ENCODE measurements at places on chromosomes 5 and 9.

DNA sequence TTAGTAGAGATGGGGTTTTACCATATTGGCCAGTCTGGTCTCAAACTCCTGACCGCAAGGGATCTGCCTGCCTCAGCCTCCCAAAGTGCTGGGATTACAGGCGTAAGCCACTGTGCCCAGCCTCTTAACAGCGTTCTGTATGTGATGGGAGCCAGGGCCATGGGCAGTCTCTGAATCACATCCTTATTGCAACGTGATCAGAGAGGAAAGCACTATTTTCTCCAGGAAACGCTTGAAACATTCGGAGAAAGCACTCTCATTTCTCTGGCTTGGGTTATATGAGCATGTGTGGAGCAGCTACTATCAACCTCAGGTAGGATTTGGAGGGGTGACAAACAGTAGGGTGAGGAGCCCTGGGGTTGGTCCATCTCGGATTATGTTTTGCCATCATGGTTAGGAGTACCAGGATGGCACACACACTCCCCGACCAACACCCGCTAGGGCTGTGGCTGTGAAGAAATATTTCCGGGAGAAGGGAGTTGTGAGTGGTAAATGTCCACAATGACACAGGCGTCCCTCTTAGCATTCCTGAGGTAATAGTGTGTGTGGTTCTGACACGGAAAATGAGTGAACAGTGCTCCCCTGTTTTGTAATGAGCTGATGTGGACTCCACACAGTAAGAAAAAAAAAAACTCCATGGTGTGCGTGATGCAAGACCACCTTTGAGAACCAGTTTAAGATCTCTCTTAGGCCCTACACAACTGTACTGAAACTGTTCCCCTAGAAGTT lies 406.2 kb upstream of the ZNF608 start:
- no peak for DNase-seq

GRCh38 chr9:131587906-131588305 lies 42.6 kb downstream of the PRRT1B start:
- no peak for DNase-seq

DNA sequence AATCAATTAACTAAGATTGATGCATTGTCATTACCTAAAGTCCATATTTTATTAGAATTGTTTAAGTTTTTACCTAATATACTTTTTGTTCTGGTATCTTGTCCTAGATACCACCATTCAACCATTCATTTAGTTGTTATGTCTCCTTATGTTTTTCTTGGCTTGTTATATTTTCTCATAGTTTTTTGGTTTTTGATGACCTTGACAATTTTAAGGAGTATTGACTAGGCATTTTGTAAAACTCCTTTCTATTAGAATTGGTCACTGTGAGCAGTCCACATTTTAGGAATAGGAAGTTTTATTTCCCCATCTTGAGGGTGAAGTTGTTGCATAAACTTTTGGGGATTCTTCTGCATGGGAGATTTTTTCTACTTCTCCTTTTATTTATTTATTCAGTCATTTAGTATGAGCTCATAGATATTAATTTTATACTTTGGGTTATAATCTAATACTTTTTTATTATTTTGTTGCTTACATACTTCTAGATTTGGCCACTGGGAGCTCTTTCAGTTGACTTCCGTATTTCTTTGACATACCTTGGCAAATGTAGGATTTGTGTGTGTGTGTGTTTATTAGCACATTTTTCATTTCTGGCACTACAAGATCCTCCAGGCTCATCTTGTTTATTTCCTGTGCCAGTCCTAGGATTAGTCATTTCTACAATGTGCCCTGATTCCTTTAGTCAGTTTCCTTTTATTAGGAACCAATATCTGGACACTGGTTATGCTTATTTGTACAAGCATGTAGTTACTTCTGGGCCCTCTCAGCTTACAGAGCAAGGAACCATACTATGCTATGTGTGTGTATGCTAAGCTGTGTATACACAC lies 134.9 kb upstream of the CDKN2B start:
- DNase-seq = no peak

DNA sequence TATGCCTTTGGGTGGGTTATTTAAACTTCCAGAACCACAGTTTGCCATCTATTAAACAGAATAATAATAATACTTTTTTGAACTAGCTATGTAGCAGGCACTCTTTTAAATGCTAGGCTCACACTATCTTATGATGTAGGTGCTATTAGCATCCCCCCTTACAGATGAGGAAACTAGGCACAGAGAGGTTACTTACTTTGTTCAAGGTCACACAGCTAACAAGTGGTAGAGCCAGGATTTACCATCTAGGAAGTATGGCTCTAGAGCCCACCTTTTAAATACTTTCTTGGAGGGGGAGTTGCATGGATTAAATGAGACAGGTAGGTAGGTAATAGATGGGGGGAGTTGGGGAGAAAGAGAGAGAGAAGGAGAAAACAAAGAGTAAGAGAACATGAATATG lies 95.3 kb upstream of the NR3C1 start:
- DNase-seq = no peak

DNA sequence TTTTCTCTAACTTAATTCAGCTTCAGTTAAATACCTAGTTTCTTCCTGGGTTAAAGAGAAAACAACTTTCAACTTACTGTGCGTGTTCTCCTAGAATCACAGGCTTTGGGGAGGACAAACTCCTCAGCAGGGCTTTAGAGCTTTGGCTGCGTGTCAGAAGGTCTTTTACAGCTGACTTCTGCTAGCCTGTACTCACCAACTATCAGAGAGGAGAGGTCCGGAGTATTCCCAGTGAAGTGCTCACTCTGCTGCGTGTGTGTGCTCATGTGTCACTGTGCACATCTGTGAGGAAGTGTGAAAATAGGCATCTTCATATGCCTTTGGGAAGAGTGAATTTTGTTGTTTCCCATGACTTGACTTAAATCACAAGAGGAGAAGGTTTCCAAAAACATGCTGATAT lies 423.2 kb upstream of the SGCD start:
- DNase-seq = no peak

DNA sequence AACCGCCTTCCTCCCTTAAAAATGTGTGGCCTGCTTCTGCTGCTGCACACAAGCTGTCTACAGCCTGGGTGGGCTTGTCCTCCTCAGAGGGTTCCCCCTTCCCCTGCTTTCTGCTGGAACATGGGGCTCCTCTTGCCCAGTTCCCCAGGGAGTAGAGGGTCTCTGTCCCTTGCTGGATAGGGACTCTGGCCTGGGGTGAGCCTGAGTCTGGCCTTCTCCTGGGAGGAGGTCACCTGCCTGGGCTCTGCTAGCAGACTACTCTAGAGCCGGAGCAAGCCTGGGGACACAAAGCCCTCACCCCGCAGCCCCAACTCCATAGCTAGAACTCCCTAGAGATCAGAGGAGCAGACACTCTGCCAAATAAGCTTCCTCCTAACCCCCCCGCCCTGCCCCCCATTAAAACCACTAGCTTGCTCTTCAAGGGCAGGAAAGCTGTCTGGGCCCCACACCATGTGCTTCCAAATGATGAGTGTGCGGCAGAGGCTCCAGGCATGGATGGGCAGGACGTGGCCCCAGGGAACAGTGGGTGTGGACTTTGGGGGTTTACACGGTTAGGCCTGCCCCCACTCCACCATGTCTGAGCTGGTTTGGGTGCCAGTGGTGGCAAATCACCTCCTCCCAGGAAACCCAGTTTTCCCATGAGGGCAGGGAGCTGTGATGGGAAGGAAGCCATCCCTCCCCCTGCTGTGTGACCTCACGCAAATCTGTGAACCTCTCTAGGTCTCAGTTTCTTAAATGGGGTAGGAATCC lies 10.0 kb downstream of the TCF7 start:
- DNase-seq = peak; percentile 57

GRCh38 chr9:133476036-133476931 lies 2.6 kb downstream of the SLC2A6 start:
- DNase-seq = no peak

GRCh38 chr9:125784286-125785049 lies 37.3 kb downstream of the PBX3 start:
- no peak for DNase-seq

- DNase-seq = no peak
These were observed 36.9 kb downstream of the SPRY4 start for GRCh38 chr5:142287973-142288313.

DNA sequence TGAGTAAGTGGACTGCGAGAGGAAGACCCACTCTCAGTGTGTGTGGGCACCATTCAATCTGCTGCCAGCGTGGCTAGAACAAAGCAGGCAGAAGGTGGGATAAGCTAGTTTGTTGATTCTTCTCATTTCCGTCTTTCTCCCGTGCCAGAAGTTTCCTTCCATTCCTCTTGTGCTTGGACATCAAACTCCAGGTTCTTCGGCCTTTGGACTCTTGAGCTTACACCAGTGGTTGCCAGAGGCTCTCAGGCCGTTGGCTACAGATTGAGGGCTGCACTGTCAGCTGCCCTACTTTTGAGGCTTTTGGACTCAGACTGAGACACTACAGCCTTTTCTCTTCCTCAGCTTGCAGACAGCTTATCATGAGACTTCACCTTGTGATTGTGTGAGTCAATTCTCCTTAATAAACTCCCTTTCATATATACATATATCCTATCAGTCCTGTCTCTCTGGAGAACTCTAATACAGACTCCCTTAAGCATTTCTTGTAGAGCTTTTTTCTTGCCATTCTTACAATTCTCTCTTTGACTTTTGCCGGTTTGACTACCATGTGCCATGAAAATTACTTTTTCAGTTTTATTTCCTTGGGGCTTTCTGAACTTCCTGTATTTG lies 494.9 kb downstream of the PRR16 start:
- DNase-seq = no peak

DNA sequence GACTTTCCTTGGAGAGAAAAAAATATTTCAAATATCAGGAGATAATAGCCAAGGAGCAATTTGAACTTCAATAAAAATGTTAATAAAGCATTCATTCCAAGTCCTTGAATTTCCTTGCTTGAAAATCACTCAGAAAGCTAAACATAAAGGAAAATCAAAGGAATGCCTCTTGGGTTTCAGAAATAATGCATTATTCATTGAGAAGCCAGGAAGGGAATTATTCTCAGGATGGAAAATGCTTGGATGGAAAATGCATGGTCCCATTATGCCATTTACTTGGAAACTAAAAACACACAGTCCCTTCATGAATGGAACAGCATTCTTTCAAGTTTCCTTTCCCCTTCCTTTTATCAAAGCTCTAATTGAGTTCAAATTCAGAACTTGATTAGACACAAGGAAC lies 160.9 kb downstream of the LPAR1 start:
- DNase-seq = no peak
